B cell (primary cell): ENCODE measurements at places on chromosomes 11 and 22. TPM values are rescaled to one million over a fixed set of nuclear protein-coding genes. Genes with fewer than 3 reads are reported as not detected.

DNA sequence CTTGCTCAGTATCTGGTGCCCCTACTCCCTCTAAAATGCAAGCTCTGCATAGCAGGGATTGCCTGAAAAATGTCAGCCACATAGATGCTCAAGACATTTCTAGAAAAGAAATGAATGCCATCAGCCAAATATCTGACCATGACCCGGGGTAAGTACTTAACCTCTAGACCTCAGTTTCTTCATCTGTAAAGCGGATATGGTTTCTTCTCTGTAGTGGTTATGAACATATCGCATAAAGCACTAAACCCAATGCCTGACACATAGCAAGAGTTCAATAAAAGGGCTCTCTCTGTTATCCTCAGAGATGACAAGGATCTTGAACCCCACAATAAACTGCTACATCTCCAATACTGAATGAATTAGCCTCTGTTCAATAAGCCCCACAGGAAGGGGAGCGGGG, 122.6 kb downstream of the ABTB2 start:
- no peak for DNase-seq

The C22orf15 gene
- 0.81 and 1.0 TPM in 2 replicates for total RNA-seq

- DNase-seq, result no peak
These were observed 77.9 kb upstream of the ANO1 start for GRCh38 chr11:70000228-70000627.

The SLC1A2 gene
- not detected in 2 replicates for total RNA-seq

The CELSR1 gene
- total RNA-seq, result 34.8 and 36.3 TPM in 2 replicates

The PGA4 gene
- total RNA-seq, result not detected in 2 replicates

GRCh38 chr11:95521133-95521542, 268.4 kb downstream of the FAM76B start:
- no peak for DNase-seq

GRCh38 chr22:39913321-39913720, 12.4 kb downstream of the GRAP2 start:
- no peak for DNase-seq

GRCh38 chr11:79514290-79514689, 73.5 kb upstream of the TENM4 start:
- DNase-seq, result no peak

The SLC22A6 gene
- not detected in 2 replicates for total RNA-seq

GRCh38 chr11:128642571-128642970, 51.3 kb upstream of the FLI1 start:
- no peak for DNase-seq

- DNase-seq, result no peak
These were observed 336.8 kb upstream of the DDI1 start for GRCh38 chr11:103699656-103700055.

GRCh38 chr22:48784701-48785503, 1042.8 kb downstream of the BRD1 start:
- DNase-seq, result no peak

DNA sequence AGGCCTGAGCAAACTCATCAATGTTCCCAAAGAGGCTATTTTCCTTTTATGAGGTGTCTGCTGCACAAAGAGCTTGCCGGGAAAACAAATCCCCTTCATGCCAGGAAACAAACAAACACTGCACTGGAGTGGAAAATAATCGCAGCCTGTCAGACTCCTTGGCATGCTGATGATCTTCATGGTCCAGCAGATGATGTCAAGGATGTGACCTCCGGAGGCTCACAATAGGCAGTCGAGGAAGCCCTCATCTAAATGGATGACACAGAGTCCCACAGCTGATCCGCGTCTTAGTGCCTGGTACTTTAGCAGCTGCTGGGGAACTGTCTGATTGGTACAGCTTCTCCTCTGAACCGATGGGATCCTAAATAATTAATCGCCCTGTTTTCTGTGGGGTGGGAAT, 187.6 kb downstream of the TENM4 start:
- no peak for DNase-seq

- DNase-seq, result no peak
These were observed 106.6 kb downstream of the ME3 start for GRCh38 chr11:86565801-86566312.

GRCh38 chr11:44507896-44508445, 57.5 kb upstream of the CD82 start:
- no peak for DNase-seq

- no peak for DNase-seq
These were observed 881.3 kb downstream of the KCNA4 start for GRCh38 chr11:29135504-29135903.

DNA sequence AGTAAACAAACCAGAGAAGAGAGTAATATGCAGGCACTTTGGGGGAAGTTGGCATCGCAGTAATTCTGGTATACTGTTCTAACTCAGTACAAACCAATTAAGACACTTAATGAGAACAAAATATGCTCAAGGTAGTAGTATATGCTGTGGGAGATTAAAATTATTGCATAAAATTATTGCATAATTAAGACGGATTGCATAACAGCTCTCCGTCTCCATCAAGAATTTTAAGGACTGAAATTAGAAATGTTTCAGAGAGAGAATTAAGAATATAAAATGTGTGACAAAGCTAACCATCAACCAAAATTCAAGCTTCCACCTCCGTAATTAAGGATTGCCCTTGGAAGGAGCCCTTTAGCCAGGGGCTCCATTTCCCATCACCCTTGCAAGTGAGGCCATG, 428.5 kb downstream of the ETS1 start:
- no peak for DNase-seq

The CYTH4 gene
- 92.2 and 98.0 TPM in 2 replicates for total RNA-seq

- no peak for DNase-seq
These were observed 136.5 kb downstream of the ATG16L2 start for GRCh38 chr11:72950685-72951084.

DNA sequence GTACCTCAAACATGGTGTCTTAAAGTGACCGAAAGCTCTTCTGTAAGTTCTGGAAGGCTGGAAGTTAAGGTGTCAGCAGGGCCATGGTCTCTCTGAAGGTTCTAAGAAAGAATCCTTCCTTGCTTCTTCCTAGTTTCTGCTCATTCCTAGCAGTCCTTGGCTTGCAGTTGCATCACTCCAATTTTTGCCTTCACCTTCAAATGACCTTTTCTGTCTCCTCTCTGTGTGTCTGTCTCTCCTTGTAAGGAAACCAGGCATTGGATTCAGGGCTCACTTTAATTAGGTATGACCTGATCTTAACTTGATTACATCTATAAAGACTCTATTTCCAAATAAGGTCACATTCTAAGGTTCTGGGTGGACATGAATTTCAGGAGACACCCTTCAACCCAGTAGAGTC, 8.7 kb downstream of the AASDHPPT start:
- DNase-seq, result no peak

The KRTAP5-10 gene
- total RNA-seq, result 0.27 TPM in 1 of 2 replicates, not detected in the other

The POLDIP3 gene
- total RNA-seq, result 84.0 and 86.5 TPM in 2 replicates

The PPARA gene
- 28.3 and 29.8 TPM in 2 replicates for total RNA-seq

- DNase-seq, result no peak
These were observed 348.0 kb downstream of the TENM4 start for GRCh38 chr11:79092791-79093353.
